ENCODE measurements at places on chromosomes 16 and 17.

GRCh38 chr17:64742326-64742725, 80.2 kb upstream of the SMURF2 start:
- no peak for DNase-seq

DNA sequence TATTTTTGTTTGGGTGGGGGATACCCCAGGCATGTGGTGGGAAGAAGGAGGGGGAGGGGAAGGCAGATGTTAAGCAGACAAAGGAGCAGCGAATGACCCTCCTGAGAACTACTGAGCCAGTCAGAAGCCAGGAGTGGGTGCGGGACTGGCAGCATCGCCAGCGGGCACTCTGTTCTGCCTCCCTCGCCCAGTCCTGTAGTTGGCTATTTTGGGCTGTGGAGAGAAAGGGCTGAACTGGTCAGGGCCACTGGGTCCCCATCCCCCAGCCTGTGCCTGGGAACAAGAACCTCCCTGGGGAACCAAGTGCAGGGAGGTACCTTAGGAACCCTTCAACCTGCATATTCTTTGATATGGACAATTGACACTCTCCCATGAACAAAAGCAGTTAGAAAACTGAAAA, 6.4 kb downstream of the LRRC3C start:
- no peak for DNase-seq

GRCh38 chr17:225551-225950, 44.1 kb upstream of the DOC2B start:
- no peak for DNase-seq

- DNase-seq, result no peak
Observed at GRCh38 chr16:73285436-73286201, 237.7 kb upstream of the ZFHX3 start.

- DNase-seq, result no peak
Observed at GRCh38 chr16:70586731-70587130, 59.6 kb upstream of the IL34 start.

DNA sequence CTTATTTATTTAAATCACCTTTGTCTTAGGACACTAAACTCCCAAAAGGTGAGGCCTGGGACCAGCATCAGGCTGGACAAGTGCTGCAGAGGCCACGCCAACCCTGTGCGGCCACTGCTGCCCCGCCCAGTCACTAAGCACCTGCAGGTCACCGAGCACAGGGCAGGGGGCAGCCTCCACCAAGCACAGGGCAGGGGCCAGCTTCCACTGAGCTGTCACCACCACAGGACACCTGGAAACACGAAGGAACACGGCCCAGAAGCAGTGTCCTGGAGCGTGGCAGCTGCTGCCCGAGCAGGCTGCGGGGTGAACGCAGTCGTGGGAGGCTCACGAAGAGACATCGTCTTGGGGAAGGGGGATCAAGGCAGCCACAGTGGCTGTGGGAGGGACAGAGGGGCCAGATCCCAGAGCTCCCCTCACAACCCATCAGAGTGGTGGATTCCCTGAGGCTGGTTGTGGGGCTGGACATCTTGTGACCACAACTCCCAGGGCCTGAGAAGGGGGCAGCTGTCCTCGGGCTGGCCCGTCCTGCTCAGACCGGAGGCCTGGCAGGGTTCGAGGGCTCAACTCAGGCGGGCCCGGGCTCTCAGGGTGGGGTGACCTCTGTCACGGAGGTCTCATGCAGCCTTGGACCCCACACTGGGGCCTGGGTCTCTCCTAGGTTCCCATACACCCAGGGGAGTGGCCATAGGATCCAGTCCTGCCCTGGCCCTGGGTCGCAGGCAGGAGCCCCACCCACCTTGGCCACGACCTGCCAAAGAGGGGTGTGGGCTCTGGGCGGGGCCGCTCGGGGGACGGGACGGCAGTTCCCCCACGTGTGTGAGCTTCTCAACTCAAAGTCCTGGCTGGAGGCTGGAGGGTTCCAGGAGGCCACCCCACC, 18.7 kb downstream of the RAB40B start:
- no peak for DNase-seq

DNA sequence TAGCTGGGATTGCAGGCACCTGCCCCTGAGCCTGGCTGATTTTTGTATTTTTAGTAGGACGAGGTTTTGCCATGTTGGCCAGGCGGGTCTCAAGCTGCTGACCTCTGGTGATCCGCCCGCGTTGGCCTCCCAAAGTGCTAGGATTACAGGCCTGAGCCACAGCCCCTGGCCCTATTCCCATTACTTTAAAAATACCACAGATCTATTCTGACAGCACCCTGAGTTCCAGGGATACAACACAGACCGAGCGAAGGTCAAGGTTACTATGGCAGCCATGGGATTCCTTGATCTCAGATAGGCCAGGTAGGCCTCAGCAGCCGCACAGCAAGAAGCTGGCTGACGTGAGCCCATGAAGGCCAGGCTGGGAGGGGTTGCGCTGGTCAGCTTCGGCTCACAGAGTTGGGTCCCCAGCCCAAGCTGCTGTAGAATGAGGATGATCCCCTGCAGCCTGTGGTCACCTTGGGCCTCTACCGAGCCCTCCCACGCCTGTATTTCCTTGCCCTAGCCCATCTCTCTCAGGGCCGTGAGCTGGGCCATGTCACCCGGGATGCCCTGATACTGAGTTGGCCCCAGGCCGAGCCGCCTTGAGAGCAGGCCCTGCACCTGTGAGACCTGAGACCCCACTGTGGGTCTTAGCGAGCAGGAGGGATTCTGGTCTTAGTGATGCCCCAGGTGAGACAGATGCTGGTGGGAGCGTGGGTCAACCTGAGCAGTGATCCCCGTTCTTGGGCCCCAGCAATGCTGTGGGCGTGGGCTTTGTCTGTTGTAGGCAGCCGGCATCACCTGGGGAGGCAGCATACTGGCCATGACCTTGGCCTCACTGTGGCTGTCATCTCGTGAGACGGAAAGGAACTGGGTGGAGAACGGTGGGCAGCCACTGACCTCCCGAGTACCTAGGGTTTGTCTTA, 16.9 kb upstream of the RNF213 start:
- no peak for DNase-seq

DNA sequence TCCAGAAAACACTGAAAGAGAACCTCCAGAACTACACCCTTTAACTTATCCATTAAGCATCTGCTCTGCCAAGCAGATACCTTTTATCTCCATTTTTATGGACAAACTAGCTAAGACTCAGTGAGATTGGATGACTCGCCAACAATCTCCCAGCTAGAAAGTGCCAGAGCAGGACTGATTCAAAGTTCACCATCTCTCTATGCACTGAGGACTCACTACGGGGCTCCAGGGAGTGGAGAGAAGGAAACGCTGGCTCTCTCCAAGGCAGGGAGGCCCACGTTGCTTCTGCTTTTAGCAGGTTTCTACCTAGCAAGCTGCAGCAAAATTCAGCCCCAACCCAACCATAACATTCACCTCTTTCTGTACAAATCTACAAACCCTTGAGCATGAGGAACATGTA, 52.8 kb upstream of the ARHGAP44 start:
- DNase-seq, result no peak

- DNase-seq, result no peak
Observed at GRCh38 chr17:12995106-12995895, 22.5 kb downstream of the ELAC2 start.

DNA sequence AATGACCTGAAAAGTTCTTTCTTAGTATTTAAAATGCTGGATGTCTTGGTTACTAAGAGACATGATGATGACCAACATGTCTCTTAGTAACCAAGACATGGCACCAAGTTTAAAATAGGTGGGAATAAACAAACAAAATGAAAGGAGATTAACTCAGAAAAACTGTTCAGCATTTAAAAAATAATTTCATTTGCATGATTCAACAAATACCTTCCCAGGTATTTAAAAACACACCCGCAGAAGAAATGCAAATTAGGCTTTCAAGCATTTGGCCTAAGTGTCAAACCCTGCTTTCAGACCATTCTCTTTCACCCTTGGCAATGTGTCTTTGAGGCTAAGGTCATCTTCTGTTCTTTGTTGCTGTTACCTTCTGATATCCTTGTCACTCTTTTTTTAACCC, 91.4 kb upstream of the CORO6 start:
- DNase-seq, result no peak
